Activated CD8-positive, alpha-beta memory T cell treated with anti-CD3 and anti-CD28 coated beads, Interleukin-2, amount 50 U/mL, for 4 hours (primary cell): ENCODE measurements at places on chromosomes 3 and 15.

GRCh38 chr3:158789592-158789991, 12.3 kb upstream of the MFSD1 start:
- no peak for DNase-seq

- no peak for DNase-seq
Observed at GRCh38 chr3:37694284-37694675, 167.4 kb upstream of the CTDSPL start.

GRCh38 chr3:186003610-186004009, 65.8 kb upstream of the TRA2B start:
- DNase-seq: no peak

GRCh38 chr15:77867266-77868047, 210.1 kb downstream of the TBC1D2B start:
- no peak for DNase-seq

- DNase-seq: no peak
Observed at GRCh38 chr3:88003115-88003755, 55.6 kb downstream of the CGGBP1 start.

GRCh38 chr3:175433026-175433674, 574.0 kb downstream of the NAALADL2 start:
- DNase-seq: no peak

DNA sequence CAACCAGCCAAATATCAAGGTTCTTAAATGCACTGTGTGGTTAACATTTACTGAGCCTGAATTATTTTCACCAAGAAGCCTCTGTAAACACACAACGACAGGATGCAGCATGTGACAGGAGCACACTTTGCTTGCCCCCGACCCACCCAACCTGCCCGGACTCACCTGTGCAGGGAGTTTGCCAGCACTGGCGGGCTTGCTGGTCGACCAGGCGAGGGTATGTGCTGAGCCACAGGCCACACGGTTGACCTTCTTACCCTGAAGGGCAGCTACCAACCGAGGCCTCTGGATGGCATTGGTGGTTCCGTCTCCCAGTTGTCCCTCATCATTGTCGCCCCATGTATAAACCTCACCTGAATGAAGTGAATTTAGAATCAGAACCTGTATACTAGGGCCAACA, 25.7 kb upstream of the OCA2 start:
- no peak for DNase-seq
